ENCODE measurements at places on chromosomes 1 and 21.

DNA sequence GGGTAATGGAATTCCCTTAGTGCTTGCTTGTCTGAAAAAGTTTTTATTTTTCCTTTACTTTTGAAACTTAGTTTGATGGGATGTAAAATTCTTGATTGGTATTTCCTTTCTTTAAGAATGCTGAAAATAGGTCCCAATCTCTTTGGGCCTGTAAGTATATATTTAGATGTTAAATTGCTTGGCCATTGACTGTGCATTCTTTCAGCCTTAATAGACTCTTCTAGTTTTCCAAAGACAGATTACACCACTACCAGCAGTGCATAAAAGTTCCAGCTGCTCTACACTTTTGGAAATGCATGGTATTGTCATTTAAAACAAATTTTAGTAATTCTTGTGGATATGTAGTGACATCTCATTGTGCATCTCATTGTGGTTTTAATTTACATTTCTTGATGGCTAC is 464.8 kb upstream of the USP24 start:
- peak; percentile 55 for DNase-seq

GRCh38 chr1:42974767-42975437 is 16.2 kb upstream of the SLC2A1 start:
- no peak for DNase-seq

- DNase-seq: no peak
These were observed 536.8 kb downstream of the KCNT2 start for GRCh38 chr1:196071447-196071846.

GRCh38 chr1:183040547-183040971 is 17.3 kb downstream of the LAMC1 start:
- DNase-seq: no peak

- no peak for DNase-seq
These were observed 26.1 kb downstream of the PADI6 start for GRCh38 chr1:17397910-17398695.

- no peak for DNase-seq
These were observed 224.6 kb upstream of the C1orf174 start for GRCh38 chr1:4124631-4125145.

- DNase-seq: no peak
These were observed 367.9 kb upstream of the ADGRL4 start for GRCh38 chr1:79374397-79374796.

All from BJ (cell line).